ENCODE measurements at places on chromosomes 12 and 14.

DNA sequence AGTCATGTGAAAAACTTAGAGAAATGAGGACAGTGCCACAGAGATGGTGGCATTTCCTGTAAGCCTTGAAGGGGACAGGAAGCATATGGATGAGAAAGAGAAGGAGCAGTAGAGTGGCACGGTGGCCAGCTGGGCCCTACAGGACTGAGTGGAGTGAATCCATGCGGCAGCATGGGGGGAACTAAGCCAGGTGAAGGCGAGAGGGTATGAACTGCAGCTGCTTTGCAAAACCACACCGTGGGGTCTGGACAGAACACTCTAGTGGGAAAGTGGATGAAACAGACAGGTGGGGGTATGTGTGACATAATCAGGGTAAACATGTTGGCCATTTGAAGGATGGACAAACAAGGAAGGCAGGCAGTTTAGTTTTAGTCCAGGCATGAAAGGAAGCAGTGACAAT is 10.4 kb upstream of the SYCP3 start:
- no peak for DNase-seq

DNA sequence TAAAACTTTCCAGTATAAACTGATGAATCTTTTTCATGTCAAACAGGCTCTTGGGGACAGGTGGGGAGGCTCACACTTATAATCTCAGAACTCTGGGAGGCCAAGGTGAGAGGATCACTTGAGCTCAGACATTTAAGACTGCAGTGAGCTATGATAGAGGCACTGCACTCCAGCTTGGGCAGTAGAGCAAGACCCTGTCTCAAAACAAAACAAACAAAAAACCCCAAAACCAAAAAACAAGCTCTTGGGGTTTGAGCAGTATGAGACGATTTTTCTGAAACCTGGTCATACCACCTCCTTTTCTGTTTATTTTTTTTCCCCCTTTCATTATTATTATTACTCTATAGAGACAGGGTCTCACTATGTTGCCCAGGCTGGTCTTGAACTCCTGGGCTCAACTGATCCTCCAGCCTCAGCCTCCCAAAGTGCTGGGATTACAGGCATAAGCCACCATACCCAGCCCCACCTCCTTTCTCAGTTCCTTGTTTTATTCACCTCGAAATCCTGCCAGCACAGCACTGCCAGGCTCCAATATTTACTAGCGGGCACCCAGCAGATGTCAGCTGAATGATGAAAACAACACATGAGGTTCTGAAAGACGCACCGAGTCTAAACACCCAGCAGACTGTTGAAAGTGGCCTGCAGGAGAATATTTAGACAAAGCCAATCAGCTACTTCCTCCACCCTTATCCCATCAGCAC is 19.5 kb upstream of the CDK17 start:
- DNase-seq = no peak

DNA sequence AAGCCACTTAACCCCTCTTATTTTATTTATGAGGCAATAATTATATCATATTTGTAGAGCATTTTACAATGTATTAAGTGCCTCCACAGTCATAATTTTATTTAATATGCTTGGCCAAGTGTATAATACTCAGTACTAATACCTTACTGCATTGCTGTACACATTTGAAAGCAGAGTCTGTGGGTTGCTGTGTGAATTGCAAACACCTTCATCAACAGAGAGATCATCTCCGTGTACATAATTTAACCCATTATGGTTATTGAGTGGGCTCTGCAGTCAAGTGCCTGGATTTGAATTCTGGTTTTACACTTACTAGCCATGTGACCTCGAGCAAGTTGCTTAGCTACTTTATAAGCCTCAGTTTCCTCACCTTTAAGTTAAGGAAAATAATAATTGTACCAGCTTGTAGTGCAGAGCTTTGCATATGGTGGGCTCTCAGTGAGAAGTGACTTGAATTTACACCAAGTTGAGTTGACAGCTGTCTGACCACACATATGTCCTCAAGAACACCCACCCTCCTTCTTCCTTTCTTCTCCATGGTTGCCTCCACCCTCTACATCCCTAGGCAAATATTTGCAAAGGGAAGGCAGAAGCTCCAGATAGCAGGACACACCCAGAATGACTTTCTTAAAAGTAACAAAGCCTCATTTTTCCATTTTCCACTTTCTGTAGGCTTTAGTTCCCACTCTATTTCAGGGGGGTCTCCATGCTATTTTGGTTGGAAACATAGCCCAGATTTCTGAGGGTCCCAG is 12.3 kb downstream of the CRACR2A start:
- no peak for DNase-seq

DNA sequence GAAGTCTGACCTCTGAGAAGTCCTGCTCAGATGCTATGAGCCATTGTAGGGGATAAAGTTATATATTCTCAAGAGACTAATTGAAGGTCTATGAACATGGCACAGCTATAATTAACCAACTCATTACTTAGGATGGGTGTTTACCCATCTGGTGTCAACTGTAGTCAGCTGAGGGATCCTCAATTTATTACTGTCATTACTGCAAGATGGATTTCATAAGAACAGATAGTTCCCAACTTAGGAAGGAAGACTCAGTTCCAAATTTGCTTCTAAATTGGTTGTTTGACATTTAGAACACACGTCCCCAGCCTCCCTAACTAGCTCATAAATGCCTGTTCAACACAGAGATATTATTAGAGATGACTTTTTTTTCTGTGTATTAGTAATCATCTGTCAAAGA is 81.4 kb downstream of the FRMD6 start:
- no peak for DNase-seq

- DNase-seq = no peak
These were observed 269.6 kb upstream of the AMIGO2 start for GRCh38 chr12:47349137-47350061.

DNA sequence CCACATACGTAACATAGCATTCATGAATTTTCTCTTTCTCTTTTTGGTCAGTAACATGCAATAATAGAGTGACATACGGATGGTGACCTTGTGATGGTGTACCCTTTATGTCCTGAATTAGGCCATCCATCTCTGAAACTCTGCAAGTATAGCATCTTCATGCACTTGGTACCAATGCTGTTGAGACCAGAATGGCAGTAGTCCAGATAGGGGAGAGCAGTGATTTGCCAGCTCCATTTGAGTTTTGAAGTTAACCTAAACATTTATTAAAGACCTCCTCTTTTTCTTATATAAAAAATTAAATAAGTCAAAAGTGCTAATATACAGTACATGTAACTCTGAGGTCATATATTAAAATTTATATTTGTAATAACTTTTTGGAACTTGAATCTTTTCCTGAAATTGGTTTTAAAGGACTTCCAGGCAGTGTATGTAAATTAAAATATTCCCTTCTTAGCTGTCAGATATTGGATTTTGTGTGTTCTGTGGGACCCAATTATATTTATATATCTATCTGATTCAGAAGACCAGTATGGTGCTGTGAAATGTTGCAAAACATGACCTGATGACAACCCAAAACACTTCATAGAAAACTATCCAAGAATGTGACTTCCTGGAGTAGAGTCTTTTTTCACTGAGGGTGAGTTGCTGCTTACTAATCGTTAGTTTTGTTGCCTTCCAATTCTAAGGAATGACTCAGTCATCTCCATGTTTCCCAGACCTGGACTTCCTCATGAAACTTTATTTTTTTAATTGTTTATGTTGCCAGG is 3.5 kb downstream of the ELK3 start:
- DNase-seq = peak; percentile 81

- peak; percentile 82 for DNase-seq
These were observed at the start of gene GPR162 for GRCh38 chr12:6821591-6822425. Gene GPR162 (plus strand): TSS chr12:6821821. CDS start chr12:6823899, 2,078 bp downstream.

DNA sequence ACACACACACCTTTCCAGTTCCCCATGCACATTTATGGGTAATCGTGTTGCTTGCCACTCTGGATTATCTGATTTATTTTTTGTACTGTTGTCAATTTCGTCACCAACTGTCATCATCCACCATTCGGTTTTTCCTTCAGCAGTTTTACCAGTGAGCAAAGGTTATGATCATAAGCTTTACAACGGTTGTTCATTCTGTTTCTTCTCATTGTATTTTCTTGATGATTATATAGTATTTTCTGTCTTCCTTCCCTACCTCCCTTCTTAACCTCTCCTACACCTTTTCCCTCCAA is 680 bp downstream of the NECAP1 start:
- DNase-seq = no peak

- DNase-seq = no peak
These were observed 11.7 kb upstream of the MYL2 start for GRCh38 chr12:110932046-110932445.

GRCh38 chr12:127381681-127382080 is 885.3 kb upstream of the TMEM132C start:
- DNase-seq = no peak

DNA sequence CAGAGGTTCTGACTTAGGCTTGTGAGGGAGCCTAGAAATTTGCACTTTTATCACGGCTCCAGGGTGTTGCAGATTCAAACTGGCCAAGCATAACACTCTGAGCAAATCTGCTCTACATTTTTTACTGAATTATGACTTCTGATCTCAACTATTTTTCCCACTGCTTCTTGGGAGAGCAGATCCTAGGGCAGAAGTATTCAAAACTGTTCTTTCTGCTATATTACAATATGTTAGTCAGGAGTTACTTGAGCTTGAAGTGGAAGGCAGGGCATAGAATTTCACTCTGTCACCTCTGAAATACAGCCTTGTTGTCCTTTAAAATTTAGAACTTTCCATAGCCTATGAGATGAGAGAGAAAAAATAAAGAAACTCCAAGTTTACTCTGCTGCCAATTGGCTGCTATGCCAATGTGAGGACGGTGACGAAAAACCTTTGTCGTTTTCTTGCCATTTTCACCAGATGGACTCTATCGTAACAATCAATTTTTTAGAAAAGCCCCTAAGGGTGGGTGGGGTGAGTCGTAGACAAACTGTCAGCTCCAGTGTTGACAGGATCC is 16.4 kb upstream of the KERA start:
- DNase-seq = peak; percentile 56

DNA sequence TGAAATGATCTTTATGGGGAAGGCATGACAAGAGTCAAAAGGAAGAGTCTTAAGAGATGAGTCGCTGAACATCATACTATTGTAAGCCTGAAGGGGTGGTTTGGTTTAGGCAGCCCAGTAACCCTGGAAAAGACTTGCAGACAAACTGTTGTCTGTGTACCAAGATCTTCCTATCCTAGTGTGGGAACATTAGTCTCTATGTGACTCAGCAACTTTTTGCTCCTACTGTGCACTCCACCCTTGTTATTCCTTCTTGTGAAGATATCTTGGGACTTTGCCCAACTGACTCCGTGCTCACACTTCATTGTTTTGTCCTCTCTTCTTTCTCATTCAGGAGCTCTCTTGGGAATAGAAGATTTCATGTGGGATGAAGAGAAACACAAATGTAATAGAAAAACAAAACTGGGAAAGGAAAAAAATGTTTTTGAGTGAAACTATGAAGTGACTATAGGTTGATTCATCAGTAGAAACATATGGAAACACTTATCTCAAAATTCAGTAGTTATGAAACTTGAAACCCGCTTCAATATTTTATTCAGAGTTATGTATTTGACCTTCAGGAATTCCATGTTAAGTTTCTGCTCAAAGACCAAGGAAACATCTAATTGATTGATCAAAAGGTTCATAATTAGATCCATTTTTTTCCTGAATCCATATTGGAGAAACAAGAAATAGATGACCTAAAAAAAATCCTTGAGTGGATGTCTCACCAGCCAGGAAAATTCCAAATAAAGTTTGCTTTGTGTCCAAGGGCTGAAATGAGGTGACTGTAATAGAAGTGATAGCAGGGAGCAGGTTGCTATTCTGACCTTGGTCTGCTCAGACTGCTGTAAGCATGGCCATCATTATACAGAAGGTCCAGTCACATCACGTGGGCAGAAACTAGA is 67.2 kb downstream of the BTG1 start:
- DNase-seq = peak; percentile 97

DNA sequence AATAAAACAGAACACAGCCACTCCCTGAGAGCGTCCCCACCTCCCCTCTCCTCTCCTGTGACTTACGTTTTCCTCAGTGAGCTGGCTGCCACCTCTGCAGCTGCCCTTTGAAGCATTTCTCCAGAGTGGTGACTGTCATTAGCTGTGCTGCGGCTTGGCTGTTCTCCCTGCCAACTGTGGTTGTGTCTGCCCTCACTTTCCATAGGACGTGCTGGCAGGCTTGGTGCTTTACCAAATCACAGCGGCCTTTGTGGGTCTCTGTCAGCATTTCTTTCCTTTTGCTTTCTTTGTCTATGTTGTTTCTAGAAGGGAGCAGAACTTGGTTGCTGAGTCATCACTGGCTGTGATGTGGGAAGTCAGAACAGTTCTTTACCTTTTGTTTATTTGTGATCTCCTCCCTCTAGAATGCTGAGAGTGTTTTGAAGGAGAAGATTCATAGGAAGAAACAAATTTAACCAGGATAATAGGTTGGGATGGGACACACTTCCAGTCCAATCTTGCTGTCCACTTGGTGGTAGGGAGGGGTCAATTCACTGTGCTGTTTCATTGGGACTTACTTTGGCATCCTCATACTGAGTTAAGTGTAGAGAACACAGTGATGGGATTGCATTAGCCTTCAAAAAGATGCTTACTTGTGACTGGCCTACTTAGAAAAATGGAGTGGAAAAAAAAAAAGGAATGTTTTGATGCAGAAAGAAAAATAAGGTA is 88.2 kb downstream of the TMX1 start:
- peak; percentile 45 for DNase-seq

GRCh38 chr12:69501154-69501895 is 31.1 kb downstream of the FRS2 start:
- peak; percentile 45 for DNase-seq

DNA sequence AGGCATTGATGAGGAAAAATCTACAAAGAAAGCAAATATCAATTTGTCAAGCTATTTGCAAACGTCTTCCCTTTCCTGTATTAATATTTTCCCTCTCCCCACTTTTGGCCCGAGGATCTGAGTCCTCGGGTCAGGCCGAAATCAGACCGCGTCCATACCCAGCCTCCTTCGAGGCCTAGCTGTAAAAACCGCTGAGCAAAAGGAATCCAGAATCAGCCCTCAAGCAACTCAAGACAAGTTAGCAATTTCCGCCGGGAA is 353 bp upstream of the MAPK1IP1L start:
- no peak for DNase-seq

DNA sequence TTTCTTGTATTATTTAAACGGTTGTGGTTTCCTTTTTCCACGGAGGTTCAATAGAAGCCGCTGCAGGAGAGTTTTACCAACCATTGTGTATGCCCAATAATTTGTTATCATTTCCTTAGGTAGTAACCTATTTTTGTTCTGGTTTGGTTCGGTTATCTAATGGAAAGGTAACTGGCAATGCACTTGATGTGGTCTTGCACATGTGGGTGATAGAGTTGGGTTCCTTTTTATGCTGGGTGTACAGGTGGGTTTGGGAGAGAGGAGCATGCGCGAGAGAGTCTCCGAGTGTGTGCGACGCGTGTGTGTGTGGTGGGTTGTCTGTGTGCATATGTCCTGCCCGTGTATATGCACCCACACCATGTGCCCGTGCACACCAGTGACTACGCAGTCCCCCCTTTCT is 102.7 kb upstream of the FKBP4 start:
- DNase-seq = no peak

GRCh38 chr12:52223406-52224039 is 9.5 kb upstream of the KRT7 start:
- no peak for DNase-seq

Data from adipocyte (in vitro differentiated cells).